Adrenal gland (tissue), 19 donors: ENCODE measurements at places on chromosomes 1 and 21. TPM values are rescaled to one million over a fixed set of nuclear protein-coding genes. Genes with fewer than 3 reads are reported as not detected.
A peak's percentile ranks its signal among the peaks of the same experiment; 100 is the strongest.

DNA sequence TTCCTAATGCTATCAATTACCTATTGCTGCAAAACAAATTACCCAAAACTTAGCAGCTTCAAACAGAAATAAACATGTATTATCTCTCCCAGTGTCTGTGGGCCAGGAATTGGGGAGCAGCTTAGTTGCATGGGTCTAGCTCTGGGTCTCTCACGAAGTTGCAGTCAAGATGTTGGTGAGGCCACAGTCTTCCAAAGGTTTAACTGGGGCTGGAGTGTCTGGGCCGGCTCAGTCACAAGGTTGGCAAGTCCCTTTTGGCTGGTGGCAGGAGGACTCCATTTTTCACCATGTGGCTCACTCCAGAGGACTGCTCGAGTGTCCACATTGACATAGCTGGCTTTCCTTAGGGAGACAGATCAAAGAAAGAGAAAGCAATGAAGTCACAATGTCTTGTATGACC is 5.0 kb upstream of the LRP8 start:
- DNase-seq, result no peak

GRCh38 chr1:227562933-227563323 is 428 bp upstream of the ZNF678 start:
- no peak for DNase-seq

- no peak for DNase-seq
Observed at GRCh38 chr1:9037476-9038337, 11.5 kb upstream of the SLC2A7 start.

DNA sequence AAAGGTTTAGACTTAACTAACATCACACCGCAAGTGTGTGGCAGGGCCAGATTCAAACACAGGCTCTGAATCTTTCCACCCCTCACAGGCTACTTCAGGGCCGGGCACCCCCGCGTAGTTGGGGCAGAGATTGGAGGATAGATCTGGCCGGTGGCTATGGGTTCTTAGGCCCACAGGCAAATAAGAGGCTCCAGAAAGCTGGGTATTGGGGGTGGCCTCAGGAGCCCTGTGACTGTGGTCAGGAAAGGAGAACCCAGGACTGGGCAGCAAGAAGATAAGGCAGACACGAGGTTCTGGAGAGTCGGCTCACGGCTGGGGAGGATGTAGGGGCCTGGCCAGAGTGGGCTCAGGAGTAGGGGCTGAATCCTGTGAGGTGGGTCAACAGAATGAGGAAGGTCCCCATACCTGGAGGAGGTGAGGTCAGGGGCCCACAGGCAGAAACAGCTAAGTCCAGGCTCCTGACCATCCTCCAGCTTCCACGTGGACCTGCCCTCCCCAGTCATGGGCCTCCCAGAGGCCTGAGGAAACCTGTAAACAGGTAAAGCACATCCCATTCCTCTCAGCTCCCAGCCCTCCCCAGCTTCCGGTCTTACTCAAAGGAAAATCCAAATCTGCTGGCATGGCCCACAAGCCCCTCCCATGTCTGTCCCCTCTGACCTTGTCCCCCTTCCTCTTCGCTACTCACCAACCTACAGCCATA is 306.2 kb downstream of the MATN1 start:
- no peak for DNase-seq

- DNase-seq, result no peak
Observed at GRCh38 chr1:225987491-225988316, 11.4 kb downstream of the SDE2 start.

DNA sequence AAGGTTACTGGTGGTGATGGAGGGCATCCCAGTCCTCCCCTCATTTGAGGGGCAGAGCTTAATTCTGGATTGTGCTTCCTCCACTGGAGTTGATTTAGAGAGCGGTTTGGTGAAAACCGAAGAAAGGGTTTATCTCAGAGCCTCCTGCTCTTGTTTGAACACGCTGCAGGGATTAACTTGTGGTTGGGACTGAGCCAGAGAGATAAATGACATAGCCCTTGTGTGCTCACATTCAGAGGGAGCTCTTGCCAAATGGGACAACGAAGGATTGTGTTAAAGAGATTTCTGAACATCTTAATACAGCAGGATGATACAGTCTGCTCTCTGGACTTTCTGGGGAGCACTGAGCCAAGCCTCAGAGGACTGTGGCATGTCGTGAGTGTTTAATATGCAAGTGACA is 308.2 kb downstream of the DISC1 start:
- DNase-seq, result no peak

DNA sequence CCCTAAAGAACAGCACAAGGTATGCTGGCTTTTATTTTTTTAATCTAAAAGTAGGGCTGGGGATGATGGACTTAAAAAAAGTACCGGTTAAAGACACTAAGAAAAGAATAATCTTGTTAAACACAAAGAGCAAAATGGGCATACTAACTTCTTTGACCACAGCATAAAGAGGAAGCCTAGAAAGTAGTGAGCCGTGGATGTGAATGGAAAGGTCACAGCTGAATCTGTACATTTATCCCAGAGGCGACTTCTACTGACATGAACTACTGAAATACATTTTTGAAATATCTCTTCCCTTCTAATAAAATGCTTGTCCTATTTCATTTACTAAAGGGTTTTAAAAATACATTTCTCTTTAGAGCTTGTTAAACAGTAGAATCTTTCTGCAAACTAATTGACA is 140.7 kb downstream of the SLC45A1 start:
- DNase-seq, result no peak

DNA sequence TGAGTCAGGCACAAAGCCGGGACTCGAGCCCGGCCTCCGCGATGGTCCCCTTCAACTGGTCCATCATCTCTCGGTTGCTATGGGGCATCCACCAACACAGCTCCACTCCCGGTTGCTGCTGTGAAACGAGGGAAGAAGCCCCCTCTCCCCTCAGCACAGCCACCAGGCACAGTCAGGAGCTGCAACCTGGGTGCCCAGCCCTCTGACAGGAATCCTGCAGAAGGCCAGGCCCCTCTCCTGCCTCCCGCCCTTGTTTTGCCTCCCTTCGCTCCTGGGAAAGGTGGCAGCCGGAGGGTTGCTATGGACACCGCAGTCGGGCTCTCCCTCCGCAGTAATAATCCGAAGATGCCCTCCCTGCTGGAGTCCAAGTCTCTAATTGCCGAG is 8.9 kb upstream of the KCNN3 start:
- no peak for DNase-seq

DNA sequence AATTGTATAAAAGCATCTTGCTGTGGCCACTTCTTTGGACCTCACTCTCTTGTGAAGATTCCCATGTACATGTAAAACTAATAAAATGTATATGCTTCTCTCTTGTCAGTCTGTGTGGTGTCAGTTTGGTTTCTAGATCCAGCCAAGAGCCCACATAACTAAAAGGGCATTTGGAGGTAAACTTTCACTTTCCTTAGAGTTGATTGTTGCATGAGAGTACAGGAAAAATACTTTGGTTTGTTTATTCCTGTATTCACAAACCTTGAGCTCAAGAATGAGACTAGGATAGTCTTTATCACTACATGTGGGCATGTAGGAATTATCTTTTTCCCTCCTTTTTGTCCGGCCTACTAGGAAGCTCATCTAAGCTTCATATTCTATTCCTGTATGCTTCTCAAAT is 50.9 kb downstream of the KCTD3 start:
- no peak for DNase-seq

DNA sequence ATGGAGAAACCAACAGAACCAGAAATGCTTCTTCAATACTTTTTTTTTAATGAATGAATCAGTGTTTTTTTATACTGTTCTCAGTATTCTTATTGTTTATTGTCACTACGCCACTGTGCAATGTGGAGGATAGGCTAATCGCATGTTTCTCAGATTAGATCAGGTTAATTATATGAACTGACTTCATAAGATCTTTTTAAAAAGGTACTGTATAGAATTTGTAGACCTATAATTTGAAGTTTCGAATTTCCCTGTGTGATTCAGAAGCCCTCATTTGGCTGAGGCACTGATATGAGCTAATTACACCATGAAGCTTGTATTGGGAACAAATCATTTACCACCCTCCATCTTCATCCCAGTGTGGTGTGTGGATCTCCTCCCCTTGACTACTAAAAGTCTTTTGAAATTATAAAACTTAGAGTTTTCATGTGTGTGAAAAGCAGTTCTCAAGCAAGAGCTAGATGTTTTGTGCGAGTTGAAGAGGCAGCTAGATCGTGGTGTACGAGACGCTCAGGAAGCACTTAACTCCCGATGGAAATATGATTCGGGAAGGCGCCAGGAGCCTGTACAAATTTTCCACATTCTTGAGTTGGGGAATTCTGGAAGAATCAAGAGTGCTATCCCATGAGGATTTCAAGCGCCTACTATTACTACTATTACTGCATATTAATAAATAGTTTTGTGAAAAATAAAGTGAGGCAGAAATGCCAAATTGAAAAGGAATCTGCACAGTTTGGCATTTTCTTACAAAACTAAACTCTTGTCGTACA is 52.1 kb upstream of the KCNE2 start:
- DNase-seq, result no peak

DNA sequence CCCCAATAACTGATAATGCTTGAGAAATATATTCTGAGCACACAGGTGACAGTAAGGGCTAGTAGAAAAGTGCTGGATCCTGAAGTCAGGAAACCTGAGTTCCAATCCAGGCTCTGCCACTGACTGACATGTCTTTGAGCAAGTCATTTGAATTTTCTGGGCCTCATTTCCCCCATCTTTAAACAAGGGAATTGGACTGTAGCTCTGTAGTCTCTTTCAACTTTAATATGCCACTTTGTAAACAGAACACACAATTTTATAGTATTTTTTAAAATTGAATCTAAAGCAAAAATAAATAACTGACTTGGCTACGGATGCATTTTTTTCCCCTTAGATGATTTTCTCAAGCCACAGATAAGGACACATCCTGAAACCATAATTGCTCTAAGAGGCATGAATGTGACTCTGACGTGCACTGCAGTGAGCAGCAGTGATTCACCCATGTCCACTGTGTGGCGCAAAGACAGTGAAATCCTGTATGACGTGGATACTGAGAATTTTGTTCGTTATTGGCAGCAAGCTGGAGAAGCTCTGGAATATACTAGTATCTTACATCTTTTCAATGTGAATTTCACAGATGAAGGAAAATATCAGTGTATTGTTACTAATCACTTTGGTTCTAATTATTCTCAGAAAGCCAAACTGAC is 37.0 kb downstream of the LRIG2 start:
- DNase-seq, result peak; percentile 78

GRCh38 chr21:21159253-21159899 is 161.2 kb downstream of the NCAM2 start:
- no peak for DNase-seq

DNA sequence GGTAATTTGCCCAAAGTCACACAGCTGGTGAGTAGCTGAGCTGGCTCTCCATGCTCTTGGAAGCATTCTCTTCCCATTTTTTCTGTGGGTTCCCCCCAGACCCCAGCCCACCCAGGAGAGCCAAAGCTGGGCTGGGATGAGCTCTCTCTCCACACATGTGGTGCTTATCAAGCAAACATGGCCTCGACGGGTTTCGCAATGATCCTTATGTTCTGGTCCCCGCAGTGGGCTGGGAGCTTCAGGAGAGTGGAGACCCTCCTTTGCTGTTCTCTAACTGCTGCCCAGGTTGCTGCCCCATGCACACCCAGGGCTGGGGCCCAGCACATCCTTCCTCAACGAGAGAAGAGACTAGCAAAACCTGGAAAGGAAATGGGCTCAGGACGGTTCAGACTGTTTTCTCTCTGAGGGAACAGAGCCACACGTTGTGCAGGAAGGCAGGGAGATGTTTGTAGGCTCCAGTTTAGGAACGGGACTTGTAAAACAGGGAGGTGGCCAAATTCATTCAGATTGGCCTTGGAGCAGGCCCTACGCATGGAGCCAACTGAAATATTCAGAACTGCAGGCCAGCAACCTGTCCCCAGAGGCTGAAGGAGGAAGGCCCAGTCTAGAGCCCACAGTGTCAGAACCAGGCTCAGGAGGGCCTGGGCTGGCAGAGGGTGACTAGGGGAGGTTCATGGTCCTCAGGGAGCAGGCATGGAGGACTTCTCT is 27.2 kb upstream of the CSF1 start:
- DNase-seq, result peak; percentile 77

DNA sequence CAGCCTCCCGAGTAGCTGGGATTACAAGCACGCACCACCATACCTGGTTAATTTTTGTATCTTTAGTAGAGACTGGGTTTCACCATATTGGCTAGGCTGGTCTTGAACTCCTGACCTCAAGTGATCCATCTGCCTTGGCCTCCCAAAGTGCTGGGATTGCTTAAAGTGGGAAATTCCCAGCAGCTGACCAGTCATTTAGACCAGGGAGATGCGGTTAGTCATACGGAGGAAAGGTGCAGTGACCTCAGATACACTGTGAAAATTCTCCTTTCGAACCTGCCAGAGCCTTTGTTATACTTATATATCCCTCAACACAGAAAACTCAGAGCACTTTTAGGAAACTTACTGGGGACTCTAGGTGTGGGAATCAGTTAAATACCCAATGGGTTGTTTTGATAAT is 39.6 kb downstream of the MAP10 start:
- DNase-seq, result no peak

DNA sequence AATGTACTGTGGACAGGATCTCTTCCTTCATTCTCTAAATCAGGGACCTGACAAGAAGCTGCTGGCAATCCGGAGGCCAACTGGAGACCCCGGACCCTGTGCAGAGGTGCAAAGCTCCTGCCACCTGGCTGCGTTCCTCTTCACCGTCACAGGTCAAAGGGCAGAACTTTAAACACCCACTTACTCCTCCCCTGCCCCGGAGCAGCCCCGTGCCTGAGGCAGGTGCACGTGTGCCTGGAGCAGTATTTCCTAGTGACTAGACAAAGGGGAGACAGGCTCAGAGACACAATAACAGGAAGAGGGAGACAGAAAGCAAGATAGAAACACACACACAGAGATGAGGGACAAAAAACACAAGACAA is 6.6 kb upstream of the PIGC start:
- no peak for DNase-seq

GRCh38 chr21:45931397-45931969 is 50.1 kb upstream of the COL6A1 start:
- DNase-seq, result no peak

DNA sequence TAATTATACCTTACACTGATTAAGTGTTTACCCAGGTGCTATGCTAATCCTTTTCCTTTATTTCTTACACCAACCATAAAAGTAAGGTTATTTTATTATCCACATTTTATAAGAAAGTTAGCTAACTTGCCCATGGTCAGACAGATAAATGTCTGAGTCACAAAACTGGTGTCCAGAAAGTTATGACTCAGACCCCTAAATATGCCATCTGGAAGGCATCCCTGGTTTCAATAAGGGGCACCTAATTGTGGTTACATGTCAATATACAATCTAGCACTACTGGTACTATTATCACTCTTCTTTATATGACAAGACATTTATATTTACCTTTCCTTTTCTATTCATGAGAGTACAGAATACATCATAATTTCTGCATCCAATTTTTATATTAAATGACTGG is 496.5 kb upstream of the ADGRL2 start:
- DNase-seq, result no peak

SPRR2F gene
- total RNA-seq, result not detected

HES5 gene
- not detected for total RNA-seq

FAM72B gene
- total RNA-seq, result 1.8 TPM

PPM1J gene
- 4.7 TPM for total RNA-seq

CASQ2 gene
- total RNA-seq, result 0.18 TPM

KCNA2 gene
- total RNA-seq, result 0.06 TPM

SLAMF1 gene
- 1.1 TPM for total RNA-seq

DNASE2B gene
- total RNA-seq, result not detected

SNIP1 gene
- total RNA-seq, result 16.5 TPM

SPRR1B gene
- not detected for total RNA-seq

ATG4C gene
- total RNA-seq, result 8.1 TPM
